Omental fat pad (tissue), 4 donors: ENCODE measurements at places on chromosomes 5 and 9.

DNA sequence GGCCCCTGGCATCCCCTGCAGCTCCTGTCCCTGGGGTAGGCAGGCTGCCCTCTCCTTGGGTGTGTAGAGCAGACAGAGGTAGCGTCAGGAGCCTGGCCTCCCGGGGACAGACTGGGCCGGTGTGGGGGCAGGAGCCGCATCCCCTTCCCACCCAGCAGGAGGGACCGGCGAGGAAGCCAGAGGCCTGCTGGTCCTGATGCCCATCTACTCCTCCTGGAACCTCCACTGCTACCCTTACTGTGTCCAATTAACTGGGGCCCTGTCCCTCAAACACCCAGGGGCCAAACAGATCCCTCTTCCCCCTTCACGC, 15.6 kb downstream of the RALGDS start:
- no peak for DNase-seq

- DNase-seq, result no peak
Observed at GRCh38 chr5:126015235-126016181, 407.7 kb upstream of the GRAMD2B start.

- no peak for DNase-seq
Observed at GRCh38 chr9:318646-319045, 104.0 kb downstream of the DOCK8 start.

GRCh38 chr5:96143450-96143849, 181.8 kb upstream of the ELL2 start:
- no peak for DNase-seq

DNA sequence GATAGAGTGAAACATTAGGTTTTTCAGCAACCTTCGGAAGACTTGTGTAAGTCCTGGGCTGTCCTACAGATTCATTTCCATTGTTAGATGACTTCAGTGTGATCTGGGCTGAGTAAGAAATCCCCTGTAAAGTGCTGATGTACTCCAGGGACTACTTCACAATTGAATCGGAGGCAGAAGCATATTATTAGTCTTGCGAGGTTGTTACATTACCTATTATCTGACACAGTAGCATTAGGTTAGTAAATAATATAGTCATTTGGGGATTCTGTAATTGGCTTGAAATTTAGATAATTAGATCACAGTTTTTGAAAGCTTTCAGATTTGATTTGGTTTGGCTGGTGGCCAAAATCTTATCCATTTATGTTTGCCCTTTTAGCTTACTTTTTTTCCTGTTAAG, 62.4 kb downstream of the DMRT1 start:
- no peak for DNase-seq

DNA sequence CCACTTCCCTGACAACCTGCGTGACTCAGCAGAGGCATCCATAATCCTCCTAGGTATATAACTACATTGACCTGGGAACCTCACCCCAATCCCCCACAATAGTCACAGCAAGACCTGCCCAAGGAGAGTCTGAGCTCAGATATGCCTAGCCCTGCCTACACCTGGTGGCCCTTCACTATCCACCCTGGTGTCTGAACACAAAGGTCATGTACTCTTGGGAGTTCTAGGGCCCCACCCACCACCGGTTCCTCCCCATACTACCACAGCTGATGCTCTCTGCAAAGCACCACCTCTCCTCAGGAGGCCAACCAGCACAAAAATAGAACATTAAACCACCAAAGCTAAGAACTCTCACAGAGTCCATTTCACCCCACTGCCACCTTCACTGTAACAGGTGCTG, 34.8 kb upstream of the CARTPT start:
- no peak for DNase-seq
